ENCODE measurements at places on chromosomes 6 and 20.

GRCh38 chr6:51927450-51927849 is 160.0 kb downstream of the PKHD1 start:
- no peak for DNase-seq

DNA sequence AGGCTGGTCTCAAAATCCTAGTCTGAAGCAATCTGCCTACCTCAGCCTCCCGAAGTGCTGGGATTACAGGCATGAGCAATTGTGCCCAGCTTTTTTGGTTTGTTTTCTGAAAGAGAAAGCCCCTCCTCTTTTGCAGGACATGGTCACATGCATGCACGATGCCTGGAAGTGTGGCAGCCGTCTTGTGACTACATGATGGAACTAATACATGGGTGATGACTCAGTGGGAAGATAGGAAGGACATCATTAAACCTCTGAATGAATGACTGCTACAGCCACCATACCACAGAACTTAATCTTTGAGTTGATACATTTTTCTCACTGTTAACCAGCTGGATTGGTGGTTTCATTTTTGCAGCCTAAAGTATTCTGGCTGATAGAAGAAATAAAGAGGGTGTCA is 13.4 kb upstream of the CTNNBL1 start:
- DNase-seq = no peak

DNA sequence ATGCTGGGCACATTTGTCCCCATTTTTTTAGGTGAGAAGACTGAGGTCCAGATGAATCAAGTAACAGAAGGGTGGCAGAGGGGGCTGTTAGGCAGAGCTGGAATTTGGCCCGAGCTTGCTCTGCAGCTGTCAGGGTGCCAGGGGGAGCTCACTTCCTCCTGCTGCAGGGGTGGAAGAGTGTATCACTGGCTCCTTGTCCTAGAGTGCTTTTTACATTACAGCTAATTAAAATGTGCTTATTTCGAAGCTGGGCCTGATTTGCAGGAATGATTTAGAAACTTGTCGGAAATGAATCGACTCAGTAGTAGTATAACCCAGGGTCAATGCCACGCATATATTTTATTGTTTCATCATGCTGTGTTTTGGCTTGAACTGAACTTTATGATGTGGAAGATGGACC is 11.1 kb downstream of the TOX2 start:
- no peak for DNase-seq

- DNase-seq = no peak
Observed at GRCh38 chr20:20366551-20366875, 1.4 kb upstream of the INSM1 start.

GRCh38 chr6:124420116-124420840 is 542.0 kb upstream of the RNF217 start:
- no peak for DNase-seq

GRCh38 chr6:138988469-138988834 is 399 bp upstream of the REPS1 start:
- DNase-seq = no peak

DNA sequence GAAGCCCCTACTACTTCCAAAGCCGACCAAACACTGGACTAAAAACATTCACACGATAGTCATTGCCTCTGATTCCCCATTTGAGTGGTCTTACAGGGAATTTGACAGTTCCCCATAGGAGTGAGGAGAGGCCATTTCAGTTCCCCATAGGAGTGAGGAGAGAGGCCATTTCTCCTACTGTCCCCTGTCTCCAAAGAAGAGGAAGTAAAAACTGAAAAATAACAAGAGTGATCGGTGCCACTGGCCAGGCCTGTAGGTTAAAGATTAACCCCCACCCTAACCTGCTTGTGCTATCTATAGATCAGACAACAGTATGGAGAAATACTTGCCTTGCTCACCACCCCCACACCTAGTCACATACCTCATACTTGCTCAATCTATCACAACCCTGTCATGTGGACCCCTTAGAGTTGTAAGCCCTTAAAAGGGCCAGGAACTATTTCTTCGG is 204.0 kb upstream of the MOCS1 start:
- DNase-seq = no peak

All from stimulated activated CD4-positive, alpha-beta T cell treated with anti-CD3 and anti-CD28 coated beads, Interleukin-1b, Interleukin-23, amount 100 ng/mL, for 1 hour (primary cell).